ENCODE measurements at places on chromosomes 6 and 20.

DNA sequence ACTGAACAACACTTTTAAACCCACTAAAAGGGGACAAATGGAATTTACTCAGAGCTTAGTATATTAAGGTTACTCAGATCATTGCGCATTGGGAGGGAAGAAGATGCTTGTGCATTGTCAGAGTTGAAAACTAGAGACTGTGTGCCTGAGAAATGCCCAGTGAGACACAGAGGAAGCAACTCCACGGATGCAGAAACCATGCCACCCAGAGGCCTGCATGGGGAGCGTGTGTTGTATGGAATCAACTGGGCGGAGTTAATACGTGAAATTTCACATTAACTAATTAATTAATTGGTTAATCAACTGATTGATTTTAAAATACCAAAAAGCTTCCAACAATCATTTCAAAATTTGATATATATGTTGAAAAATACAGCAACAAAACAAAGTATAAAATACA is 391.6 kb downstream of the PLCB1 start:
- DNase-seq: no peak

DNA sequence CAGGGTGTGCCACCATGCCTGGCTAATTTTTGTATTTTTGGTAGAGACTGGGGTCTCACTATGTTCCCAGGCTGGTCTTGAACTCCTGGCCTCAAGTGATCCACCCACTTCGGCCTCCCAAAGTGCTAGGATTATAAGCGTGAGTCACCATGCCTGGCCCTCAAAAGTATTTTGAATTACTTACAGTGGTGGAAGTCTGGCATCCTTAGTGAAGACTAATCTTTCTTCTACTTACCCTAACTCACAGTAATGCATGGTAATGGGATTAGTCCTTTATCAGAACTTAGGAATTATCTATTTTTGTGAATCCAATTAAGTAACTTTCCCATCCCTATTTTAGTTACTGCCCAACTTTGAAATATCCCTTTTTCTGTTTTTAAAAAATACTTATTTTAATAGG is 3.9 kb downstream of the RWDD1 start:
- DNase-seq: no peak

DNA sequence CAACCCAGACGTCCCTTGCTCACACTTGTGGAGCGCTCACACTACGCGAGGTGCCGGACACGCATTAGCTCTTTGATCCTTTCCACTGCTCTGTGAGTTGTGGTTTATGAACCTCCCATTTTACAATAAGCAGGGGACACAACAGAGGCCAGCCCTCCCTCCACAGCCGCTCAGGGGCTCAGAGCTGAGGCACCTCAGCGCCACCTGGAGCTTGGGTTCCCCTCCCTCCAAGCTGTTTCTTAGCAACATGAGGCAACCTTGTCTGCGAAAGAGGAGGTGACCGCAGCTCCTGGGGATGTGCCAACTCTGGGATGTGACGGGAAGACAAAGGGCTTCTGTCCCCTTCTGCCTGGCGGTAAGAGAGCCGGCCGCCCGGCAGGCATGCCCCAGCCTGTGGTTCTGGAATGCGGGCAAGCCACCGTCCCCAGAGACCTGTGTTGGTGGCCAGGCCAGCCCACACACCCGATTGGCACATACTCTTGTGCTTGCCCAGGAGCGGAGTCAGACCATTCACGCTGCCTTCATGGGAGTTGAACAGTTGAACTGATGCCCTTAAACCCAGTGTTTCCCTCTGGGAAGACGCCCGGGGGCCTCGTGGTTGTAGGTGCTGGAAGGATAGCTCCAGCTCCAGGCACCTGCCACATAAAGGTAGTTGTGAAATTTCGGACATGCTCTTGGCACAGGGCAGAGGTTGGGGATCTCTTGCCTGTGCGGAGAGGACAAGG is 44.5 kb downstream of the RBM38 start:
- peak; percentile 10 for DNase-seq

GRCh38 chr6:97312241-97312640 is 29.2 kb upstream of the MMS22L start:
- DNase-seq: no peak

DNA sequence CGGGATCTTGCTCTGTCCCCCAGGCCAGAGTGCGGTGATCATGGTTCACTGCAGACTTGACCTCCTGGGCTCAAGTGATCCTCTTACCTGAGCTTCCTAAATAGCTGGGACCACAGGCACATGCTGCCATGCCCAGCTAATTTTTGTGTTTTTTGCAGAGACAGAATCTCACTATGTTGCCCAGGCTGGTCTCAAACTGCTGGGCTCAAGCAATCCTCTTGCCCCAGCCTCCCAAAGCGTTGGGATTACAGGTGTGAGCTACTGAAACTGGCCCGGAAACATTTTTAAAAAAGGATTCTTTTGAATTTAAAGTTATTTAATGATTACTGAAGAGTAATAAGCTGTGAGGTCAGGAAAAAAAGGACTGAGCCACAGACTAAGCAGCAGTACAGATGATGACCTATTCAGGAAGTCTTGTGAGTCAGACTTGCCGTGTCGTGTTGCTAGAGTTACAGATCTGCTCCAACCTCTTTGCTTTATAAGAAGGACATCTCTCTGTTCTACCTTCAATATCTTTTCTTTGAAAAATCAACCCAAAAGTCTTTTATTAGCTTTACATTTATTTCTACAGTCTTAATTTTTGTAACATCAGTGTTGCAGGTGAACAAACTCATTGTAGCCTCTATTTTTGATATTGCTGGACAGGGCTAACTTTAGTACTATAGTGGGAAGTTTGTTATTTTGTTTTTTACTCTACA is 108.7 kb downstream of the NCOA3 start:
- peak; percentile 57 for DNase-seq

DNA sequence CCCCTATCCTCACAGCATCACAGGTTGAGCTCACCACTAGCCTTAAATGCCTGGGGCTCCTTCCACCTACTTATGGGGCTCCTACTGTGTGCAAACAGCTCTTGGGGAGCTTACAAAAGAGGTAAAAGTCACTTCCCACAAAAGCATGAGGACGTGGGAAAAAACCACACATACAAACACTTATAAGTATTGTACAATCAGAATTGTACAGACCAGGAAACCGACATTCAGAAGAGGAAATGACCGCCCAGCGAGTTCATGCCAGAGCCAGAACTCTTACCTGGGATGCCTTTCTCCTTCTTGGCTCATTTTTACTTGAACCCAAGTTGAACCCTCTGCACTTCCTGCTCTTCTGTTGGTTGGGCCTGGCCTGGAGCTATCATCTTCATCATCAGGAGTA is 6.3 kb upstream of the PPP1R16B start:
- no peak for DNase-seq

- no peak for DNase-seq
These were observed 14.1 kb upstream of the CD24 start for GRCh38 chr6:106988664-106989063.

DNA sequence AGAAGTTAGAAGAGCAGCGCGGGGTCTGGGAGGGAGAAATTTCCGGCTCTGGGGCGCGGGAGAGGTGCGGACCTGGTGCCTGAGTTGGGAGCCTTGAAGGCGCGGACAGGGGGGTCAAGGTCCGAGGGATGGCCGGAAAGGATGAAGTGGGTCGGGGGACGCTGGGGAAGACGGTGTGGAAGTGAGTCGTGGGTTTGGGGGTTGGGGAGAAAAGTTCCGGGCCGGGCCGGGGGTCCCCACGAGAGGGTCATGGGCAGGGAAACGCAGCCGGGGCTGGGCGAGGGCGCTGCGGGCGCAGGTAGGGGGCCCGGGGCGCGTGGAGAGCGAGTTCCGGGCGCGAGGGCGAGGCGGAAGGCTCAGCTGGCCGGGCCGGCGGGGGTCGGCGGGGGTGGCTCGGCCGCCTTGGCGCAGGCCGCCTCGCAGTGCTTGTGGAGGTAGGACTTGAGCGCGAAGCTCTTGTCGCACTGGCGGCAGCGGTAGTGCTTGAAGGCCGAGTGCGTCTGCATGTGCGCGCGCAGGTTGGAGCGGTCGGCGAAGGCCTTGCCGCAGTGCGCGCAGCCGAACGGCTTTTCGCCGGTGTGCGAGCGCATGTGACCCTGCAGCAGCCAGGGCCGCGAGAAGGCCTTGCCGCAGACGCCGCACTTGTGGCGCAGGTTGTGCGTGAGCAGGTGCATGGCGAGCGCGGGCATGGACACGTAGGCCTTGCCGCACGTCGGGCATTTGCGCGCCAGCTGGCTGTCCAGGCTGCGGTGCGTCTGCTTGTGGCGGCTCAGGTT is 10.5 kb upstream of the SRXN1 start:
- no peak for DNase-seq

DNA sequence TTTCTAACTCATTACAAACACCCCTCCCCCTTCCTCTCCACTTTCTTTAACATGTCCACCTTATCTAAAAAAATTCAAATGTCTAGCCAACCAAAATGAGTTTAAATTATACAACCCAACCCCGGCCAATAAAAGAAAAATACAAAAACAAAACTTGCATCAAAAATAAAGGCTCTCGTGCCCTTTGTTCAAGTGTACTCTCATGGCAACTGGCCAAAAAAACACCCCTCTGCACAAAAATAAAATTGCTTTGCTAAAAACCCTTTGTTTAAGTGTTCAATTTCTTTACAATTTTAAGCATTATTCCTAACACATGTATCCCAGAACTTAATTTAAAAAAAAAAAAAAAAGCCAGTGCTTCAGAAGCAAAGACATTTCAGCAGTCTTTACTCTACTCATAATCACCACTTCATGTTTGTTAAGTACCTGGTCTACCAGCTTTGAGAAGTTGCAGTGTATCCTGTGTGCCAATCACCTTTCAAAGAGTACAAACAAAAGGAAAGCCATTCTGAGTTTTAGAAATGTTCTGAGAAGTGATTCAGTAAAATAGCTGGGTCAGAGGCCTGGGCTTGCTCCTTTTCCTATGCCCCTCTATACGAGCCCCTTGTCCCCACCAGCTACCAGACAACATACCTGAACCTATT is 87.5 kb downstream of the MDN1 start:
- DNase-seq: no peak
